ENCODE measurements at places on chromosomes 5 and 9.

GRCh38 chr5:76303921-76304320, 99.2 kb upstream of the IQGAP2 start:
- peak; percentile 24 for DNase-seq

GRCh38 chr5:2239201-2239910, 356.6 kb upstream of the IRX4 start:
- no peak for DNase-seq

DNA sequence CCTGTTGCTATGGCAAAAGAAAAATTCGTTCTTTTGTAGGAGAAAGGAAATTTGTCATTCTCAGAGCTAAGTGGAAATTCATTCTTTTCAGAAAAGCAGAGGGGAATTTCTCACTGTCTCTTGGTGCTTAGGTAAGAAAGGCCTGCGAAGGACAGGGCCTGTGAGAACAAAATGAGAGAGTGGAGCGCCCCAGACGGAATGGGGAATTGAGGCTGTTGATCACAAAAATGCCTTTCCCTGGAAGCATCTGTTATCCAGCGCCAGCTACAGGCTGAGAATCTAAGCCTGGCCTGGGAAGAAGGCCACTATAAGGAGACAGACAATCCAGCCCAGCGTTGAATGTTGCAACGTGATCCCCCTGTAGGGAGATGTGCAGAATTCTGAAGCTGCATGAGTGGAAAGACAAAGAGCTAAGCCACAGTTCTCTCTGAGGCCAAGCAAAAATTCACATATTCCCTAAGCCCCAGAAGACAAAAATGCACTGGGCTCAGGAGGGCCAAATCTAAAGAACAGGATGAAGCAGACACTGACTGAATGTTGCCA, 44.8 kb upstream of the CLK4 start:
- DNase-seq, result no peak

DNA sequence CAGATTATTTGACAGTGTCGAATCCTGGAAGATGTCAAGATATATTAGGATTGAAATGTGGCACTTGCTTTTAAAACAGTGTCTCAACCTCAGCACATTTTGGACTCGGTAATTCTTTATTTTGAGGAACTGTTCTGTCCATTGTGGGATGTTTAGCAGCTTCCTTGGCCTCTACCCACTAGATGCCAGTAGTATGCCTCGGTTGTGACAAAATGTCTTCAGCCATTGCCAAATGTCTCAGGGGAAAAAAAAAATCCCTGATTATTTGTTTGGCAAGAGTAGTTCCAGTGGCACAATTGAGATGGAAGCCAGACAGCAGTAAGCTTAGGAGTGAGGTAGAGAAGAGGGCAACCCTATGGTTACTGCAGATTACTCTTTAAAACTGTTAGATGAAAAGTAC, 694.5 kb upstream of the RIOK2 start:
- no peak for DNase-seq

GRCh38 chr5:128259607-128260021, 176.0 kb downstream of the SLC12A2 start:
- no peak for DNase-seq

GRCh38 chr9:5632540-5632939, 3.6 kb downstream of the RIC1 start:
- no peak for DNase-seq

DNA sequence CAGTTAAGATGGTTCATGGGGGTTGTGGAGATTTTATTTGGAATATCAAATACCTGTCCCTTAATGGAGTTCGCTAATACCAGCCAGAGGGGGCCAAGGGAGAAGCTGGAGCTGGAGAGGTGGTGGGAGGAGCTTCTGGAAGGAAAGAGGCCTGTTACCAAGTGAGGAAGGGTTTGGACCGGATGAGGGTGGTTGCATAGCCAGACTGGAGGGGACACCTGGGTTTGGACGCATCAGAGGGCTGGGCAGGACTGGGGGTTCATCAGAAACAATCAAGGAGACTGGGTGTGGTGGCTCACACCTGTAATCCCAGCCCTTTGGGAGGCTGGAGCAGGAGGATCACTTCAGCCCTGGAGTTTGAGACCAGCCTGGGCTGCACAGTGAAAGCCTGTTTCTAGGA, 111.8 kb upstream of the IER5L start:
- DNase-seq, result no peak

GRCh38 chr9:27534131-27534530, 4.5 kb upstream of the MOB3B start:
- DNase-seq, result no peak

DNA sequence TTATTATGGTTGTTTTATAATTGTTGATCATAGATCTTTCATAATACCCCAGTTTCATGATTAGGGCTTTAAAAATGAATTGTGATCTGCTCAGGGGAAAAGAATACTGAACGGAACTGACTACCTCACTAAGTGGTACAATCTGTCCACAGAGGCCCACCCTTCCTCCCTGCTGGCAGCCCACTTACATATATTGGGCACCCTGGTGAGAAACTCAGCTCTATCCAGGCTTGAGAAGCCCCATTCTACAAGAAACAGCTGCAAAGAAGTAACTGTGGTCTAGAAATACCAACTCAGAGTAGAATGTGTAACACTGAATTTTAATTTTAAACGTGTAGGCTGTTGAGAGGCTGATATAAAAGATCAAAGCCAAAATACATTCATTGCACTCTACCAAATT, 46.9 kb downstream of the TSSK1B start:
- no peak for DNase-seq

GRCh38 chr9:110115341-110115820, 92.6 kb downstream of the C9orf152 start:
- no peak for DNase-seq

DNA sequence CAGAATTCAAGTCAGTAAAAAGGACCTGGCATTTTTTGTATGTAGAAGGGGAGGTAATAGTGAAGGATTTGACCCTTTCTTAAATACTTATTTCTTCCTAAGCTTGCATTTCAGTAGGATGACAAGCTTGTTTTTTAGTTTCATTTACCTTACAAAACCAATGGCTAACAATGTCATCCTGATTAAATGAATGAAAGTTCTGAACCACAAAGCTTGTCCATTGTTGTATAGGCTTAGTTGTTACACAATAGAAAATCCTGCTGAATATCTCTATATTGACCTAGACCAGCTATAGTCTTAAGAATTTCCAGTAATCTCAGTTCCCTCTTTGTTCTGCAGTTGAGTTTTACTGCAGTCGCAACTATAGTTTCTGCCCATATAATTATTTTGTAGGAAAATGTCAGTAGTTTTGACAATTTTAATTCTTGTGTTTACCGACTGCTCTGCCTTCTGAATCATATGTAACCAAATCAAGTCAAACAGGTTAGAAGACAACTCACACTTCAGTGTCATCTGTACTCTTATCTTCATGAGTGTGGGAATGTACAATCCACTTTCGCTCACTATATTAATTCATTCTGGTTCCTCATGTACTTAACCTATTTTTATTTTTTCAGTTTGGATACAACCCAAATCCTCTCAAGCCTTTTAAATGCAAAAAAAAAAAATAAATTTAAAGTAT, 195.7 kb downstream of the CD180 start:
- DNase-seq, result no peak

DNA sequence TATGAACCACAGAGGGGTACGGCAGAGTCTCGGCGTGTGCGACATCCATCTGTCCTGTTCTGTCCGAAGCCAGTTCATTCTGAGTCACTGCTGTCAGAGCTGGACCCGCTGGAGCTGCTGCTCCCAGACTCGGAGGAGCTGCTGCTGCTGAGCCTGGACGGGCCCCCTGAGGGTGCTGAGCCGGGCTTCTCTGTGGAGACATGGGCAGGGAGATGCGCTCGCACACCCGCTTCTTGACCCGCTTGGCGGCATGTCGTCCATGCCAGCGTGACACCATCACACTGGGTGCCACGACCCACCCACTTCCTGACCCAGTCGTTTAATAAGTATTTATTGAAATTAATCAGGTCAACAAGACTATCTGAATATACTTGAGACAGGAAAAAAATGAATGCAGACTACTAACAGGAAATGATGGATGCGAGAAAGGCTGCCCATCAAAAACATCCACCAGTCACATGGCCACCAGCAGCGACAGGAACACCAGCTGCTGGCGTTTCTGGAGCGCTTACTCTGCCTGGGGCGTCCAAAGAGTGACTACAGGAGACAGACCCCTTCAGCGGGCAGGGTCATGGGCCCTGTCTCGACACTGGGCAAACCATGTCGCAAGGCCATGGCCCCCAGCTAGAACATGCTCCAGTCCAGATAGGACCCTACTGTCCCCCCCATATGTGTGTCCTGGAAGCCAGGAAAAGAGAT, 8.4 kb downstream of the BRD3OS start:
- no peak for DNase-seq

- DNase-seq, result no peak
Observed at GRCh38 chr9:95545831-95546567, 29.2 kb upstream of the PTCH1 start.

DNA sequence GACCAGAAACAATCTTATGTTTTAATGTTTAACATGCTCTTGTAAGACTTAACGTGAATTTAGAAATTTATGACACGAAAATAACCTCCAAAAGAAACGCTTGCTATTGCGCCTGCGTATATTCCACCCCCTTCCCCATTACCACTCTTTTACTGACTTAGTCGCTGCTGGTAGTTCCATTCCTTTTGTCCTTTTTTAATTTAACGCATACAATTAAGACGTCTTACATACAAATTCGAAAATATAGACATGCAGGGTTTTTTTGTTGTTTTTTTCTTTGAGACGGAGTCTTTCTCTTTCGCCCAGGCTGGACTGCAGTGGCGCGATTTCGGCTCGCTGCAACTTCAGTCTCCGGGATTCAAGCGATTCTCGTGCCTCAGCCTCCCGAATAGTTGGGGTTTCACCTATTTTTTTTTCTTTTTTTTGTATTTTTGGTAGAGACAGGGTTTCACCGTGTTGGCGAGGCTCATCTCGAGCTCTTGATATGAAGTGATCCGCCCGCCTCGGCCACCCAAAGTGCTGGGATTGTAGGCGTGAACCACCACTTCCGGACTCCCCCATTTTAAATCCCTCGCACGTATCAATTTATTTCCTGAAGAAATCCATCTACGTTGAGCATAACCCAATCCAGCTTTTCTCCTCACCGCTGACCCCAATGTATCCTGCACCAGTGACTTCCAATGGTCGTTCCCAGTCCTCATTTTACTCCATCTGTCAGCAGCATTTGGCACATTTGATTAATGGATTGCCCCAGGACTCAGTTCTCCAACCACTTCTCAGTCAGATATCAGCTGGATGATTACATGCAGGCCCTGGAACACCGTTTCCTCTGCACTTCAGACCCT, 684 bp upstream of the MED7 start:
- DNase-seq, result peak; percentile 66

DNA sequence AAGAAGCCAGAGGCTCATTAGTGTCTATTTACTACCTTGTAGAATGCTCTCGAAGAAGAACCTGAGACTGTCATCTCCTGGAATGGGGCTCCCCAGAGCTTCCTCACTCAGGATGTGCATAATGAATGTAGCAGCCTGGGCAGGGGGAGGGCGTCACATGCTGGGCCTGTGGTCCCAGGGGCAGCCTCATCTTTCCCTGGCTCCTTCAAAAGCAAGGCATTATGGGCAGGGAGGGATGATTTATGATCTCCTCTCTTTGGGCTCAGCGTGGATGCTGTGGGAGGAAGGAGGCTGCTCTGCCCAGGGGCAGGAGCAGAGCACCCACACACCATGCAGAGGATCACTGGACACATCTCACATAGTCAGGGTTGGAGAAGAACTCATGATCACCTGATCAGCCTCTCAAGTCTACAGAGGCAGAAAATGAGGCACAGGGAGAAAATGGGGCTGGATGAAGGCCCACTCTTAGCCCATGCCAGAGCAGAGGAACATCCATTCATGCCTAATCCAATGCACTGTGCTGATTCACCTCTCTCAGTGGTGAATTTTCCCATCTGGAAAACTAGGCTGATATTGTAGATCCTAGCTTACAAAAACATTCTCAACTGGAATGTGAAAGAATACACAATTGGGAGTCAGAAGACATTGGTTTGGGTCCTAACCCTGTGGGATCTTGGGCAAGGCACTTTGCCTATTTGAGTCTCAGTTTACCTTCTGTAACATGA, 173.7 kb downstream of the CARTPT start:
- no peak for DNase-seq

DNA sequence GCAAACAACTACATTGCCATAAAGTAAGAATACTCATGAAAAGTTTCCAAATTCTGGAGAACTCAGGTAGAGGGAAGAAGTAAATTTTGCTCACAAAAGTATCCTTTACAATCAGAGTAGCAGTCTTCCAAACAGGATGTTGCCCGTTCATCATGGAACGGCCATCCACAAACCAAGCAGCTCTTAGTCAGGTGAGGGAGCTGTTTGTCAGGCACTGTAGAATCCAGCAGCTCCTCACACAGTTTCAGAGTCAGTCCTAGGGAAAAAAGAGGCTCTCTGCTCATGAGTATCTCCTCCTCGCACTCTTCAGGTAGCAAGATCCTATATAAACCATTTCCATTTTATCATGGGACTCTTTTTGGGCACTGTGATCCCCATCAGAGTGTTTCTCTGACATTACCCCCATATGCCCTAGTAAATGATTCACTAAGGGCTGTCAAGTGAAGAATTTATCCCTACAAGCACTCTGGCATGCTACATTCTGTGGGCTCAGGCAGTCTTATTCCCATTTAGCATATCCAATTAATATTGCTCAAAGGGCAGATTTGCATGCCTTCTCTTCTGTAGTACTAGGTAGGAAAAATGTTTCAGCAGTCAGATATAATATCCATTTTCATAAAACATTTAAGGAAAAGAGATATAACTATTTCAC, 97.9 kb downstream of the WDR41 start:
- no peak for DNase-seq

- peak; percentile 81 for DNase-seq
Observed at GRCh38 chr5:96079075-96079474, 117.4 kb upstream of the ELL2 start.

- DNase-seq, result no peak
Observed at GRCh38 chr5:132760049-132760420, 12.8 kb downstream of the CCNI2 start.

Data from activated CD4-positive, alpha-beta T cell treated with anti-CD3 and anti-CD28 coated beads, Interleukin-2, Interleukin-4, amounts not matched to agents 100 ng/mL and 50 ng/mL, durations not matched to agents 16 hours and 8 hours (primary cell).